ENCODE measurements at places on chromosomes 12 and 14.

GRCh38 chr12:50961708-50962107, 9.4 kb downstream of the HIGD1C start:
- DNase-seq, result no peak

DNA sequence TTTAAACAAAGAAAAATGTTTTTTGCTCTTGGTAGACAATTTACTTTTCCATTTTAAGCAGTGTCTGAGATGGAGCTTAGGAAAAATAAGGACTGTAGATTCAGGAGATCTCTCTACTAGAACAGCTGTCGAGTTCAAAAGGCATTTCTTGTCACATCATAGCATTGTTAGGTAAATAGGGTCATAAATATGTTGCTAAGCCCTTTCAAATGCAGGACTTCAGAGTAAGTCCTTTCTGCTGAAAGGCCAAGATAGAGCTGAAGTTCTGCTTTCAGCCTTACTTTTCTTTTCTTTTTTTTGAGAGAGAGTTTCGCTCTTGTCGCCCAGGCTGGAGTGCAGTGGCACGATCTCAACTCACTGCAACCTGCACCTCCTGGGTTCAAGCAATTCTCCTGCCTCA, 98.2 kb downstream of the SYNE2 start:
- no peak for DNase-seq

GRCh38 chr14:56199982-56200577, 81.9 kb downstream of the PELI2 start:
- no peak for DNase-seq

- DNase-seq, result no peak
Observed at GRCh38 chr14:89828471-89829165, 125.9 kb downstream of the EFCAB11 start.

DNA sequence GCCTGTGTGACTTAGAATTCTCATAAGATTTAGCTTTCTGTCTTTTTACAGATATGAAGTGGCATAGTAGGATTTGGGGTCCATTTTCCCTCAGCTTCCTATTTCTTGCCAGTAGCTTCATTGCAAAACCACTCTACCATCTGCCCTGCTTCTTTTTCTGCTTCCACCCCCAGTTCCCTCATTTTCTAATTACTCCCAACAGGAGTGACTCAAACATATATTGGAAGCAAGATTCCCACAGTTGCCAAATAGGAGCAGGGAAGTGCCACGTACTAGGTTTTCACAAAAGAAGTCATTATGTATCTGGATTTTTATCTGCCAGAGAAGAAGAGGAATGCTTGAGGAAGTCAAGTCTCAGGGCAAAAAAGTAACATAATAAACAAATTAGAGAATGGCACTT, 64.1 kb downstream of the ANO4 start:
- no peak for DNase-seq

DNA sequence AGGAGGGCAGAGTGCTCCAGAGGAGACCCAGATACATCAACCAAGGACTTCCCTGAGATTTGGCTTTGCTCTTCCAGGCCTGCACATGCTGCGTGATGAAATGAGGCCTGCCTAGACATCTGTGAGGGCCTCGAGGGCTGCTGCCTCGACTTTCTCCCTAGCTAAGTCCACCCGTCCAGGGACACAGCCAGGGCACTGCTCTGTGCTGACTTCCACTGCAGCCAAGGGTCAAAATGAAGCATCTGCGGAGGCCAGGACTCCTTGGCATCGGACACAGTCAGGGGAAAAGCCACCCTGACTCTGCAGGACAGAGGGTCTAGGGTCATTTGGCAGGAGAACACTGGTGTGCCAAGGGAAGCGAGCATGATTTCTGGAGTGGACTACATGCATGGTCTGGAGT, 10.7 kb downstream of the SLC25A47 start:
- DNase-seq, result no peak

- DNase-seq, result no peak
Observed at GRCh38 chr12:2959192-2959504, at the start of gene TEAD4. Gene TEAD4, plus strand, starts transcription at chr12:2959397.

DNA sequence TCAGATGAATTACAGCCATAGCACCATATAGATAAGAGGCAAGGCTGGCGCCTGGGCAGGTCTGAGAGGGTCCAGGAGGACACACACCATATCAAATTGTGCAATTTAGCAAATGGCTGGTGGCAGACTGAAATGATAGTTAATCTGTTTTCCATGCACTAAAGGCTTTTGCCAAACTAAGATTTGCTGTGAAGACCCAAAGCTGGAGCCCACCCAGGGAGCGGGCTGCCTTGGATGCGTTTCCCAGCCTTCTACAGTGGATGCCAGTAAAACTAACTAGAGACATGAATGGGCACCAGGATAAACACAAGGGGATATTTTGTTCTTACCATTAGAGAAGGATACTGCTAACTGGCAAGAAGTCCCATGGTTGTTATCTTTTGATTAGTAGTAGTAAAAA, 475.1 kb downstream of the DPF3 start:
- DNase-seq, result no peak

GRCh38 chr14:64899958-64900357, 14.3 kb upstream of the CHURC1 start:
- no peak for DNase-seq

- no peak for DNase-seq
Observed at GRCh38 chr12:47991106-47992061, 12.9 kb downstream of the COL2A1 start.

DNA sequence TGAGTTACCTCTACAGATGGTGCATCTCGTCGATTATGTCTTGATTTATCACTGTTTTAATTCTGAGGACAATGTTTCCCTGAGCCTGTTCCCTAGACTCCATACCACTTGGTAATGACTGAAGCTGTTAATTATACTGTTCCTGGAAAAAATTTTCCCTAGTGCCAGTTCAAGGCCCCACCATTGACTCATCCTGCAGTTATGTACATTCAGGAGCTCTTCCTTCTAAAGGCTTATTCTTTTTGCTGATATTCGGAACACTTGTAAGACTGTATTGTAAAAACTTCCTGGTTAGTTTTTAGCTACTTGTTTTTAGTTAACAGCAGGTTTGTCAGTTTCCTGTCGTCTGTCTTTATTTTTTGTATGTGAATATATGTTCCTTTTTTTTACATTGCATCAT, 30.4 kb upstream of the PPP2R5E start:
- DNase-seq, result no peak

Measured in keratinocyte (primary cell).